CD4-positive, alpha-beta T cell treated with Interleukin-15 for 1 hour (primary cell): ENCODE measurements at places on chromosomes 4 and X.

DNA sequence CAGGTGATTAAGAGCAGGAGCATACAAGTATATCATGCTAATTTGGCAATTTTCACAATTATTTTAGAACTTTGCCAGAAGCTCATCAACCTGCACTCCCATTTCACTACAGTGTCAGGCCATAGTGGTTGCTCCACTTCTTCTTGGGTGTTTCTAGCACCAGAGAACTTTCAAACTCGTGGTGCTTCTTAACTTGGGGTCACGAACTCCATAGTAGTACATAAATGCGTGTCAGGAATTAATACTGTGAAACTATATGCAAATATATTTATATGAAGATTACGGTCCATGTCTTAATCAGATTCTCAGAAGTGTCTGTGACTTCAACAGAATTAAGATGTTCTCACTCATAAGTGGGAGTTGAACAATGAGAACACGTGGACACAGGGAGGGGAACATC is 254.3 kb upstream of the BMP3 start:
- DNase-seq = no peak

- DNase-seq = no peak
These were observed 220.1 kb downstream of the IQCM start for GRCh38 chr4:149595500-149595899.

DNA sequence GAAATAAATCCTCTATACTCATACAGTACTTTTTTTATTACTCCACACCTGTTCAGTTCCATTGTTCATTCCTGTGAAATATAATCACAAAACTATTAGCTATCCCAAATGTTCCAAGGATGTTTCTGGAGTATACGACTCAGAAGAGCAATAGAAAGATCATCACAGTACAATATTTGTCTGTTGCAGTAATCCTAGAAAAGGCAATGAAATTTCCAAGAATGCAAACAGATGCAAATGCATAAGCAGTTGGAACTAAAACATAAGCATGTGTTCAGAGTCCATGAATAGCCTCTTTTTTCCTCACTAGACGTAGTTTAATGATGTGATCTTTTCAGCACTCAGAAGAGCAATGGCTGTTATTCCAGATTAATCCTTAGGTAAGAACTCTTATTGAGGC is 55.2 kb downstream of the RTL3 start:
- DNase-seq = no peak

- DNase-seq = no peak
These were observed 33.9 kb downstream of the ANK2 start for GRCh38 chr4:113083346-113083745.

GRCh38 chr4:3290476-3290875 is 2.3 kb upstream of the RGS12 start:
- no peak for DNase-seq

GRCh38 chr4:106718548-106718947 is 317.6 kb downstream of the DKK2 start:
- DNase-seq = no peak

DNA sequence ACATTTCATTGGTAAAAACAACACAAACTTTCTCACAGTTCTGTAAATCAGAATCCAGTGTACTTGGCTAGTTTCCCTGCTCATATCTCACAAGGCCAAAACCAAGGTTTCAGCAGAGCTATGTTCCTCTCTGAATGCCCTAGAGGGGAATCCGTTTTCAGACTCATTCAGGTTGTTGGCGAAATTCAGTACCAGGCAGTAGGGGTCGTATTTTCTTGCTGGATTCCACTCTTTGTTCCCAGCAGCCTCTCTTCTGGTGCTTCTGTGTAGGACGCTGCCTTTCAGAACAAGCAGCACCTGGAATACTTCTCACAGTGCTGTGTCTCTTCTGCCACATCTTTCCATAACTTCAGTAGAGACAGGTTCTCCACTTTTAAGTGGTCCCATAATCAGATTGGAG is 351.9 kb downstream of the PCDH18 start:
- no peak for DNase-seq

DNA sequence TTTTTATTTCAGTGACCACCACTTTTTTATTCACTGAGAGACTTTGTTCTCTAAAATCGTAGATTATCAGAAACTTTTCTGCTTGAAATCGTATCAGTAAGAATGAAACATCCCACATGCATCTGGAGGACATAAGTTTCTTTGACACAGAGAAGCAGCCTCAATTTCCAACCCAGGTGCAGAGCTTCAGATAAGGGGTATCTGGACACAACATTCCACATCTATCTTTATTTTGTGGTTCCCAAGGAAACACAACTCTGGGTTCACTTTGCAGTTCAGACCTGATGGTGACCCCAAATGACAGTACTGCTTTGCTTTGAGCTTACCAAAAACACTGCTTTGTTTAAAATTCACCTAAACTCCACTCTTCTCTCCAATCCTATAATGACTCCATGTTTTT is 1.3 kb upstream of the CLCN5 start:
- DNase-seq = no peak

GRCh38 chrX:13345037-13345436 is 25.2 kb upstream of the ATXN3L start:
- no peak for DNase-seq

DNA sequence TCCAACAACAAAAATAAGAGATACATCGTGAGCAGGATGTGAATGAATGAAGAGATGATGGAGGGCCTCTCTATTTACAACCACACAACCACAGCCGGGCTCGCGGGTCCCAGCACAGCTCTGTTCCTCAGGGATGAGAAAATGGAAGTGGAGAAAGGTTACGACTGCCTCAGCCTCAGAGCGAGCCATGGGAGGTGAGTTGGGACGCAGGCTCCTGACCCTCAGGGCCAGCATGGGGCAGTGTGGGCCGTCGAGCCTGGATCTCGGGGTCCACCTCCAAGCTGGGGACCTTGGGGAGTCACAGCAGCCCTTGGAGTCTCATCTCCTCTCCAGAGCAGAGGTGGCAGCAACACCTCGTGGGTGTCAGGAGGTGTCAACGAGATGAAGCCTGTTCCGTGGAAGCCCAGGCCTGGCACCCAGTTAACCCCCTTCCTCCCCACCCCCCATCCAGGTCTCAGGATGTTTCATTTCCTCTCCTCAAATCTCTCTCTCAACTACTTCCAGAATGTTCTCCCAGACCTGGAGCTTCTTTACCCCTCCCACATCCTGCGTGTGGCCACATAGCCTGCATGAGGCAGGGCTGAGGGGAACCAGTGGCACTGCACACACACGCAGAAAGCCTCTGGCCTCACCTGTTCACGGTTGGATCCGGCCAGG is 25.9 kb downstream of the C4orf50 start:
- DNase-seq = no peak

GRCh38 chr4:180923486-180923885 is 1319.7 kb upstream of the TENM3 start:
- DNase-seq = no peak

GRCh38 chrX:42759881-42760280 is 18.1 kb downstream of the PPP1R2C start:
- DNase-seq = no peak

DNA sequence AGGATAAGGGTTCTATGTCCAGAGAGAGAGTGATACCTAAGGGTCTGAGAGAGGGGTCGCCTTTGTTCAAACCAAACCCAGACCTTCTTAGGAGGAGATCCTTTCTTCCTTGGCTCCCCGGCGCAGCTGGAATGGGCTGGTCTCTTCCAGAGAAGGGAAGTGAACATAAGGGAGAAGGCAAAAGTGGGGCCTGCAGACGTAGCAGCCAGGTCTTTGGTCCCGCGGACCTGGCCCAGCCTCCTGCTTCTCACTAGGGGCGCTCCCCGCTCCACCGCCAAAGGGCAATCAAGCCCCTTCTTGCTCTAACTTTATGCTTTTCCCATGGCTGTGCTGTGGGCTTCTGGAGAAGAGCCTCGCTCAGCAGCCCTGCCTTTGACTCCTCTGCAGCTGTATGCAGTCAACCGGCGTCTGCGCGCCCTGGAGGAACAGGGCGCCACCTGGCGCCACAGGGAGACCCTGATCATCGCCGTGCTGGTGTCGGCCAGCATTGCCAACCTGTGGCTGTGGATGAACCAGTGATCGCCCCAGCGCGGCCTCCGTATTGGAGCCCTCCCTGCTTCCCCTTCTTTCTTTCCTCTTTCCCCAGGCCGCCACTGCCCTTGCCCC is 6.5 kb downstream of the FATE1 start:
- no peak for DNase-seq

GRCh38 chr4:105137121-105137875 is 9.4 kb upstream of the TET2 start:
- no peak for DNase-seq
